ENCODE measurements at places on chromosomes 1 and 21.

GRCh38 chr1:91764471-91765115 lies 121.4 kb downstream of the TGFBR3 start:
- no peak for DNase-seq

GRCh38 chr1:31397360-31398095 lies 15.5 kb upstream of the SERINC2 start:
- DNase-seq = no peak

DNA sequence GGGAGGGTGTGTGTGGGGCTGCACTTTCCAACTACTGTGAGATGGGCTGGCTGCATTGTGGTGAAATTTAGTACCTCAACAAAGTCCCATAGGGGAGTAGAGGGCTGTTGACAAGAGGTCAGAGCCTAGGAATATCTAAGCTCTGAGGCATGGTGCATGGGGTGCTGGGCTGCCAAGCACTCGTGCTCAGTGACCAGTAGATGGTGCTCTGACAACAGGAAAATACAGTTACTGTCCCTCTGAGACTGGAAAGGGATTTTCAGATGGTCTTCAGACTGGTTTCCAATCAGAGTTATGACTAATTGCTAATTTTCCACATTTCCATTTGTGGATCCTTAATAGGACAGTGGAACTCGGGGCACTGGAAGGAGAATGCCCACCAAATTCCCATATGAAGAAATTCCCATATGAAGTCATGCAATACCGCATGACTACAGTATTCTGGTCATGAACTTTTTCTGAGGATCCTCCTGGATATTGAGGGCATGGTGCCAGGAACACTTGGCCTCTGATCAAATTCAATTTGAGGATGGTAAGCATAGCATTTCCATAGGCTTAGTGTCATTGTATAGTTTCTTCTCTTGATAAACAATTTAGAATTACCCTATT lies 4.1 kb upstream of the CACNA1E start:
- no peak for DNase-seq

GRCh38 chr1:40857737-40858136 lies 4.4 kb downstream of the CITED4 start:
- DNase-seq = no peak

DNA sequence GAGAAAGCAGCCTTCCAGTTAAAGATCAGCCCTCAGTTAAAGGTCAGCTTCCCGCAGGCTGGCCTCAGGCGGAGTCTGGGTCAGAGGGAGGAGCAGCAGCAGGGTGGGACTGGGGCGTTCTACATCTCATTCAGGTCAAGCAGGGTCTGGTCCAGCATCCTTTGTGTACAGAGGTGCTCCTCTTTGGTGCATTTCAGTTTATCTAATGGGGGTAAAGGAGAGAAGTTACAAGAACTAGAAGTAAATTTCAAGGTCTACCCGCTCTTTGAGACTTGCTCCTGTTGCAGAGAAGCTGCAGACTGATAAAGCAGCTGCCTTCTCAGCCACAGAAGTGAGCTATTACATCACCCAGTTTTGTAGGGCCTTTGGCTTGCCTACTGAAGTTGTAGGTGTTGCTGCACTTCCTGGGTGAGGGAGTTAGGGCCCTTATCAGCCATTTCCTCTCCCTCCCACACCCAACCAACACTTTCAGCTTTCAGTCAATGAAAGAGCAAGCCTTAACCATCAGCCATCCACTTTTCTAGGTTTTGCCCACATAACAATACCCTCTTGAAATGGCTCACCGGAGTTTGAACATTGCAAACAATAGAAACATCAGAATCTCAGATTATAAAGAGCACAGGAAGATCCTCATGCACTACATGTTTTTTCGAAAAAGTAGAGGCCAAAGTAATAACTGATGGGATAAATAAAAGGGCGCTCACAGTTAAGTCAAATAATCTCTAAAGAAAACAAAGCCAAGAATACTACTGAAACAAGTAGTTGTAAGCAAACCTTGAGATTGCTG lies 2.8 kb upstream of the NUP210L start:
- DNase-seq = peak; percentile 15

GRCh38 chr1:14517841-14518180 lies 80.7 kb upstream of the KAZN start:
- DNase-seq = no peak

- no peak for DNase-seq
These were observed 150.1 kb upstream of the ZNF644 start for GRCh38 chr1:91171898-91172297.

DNA sequence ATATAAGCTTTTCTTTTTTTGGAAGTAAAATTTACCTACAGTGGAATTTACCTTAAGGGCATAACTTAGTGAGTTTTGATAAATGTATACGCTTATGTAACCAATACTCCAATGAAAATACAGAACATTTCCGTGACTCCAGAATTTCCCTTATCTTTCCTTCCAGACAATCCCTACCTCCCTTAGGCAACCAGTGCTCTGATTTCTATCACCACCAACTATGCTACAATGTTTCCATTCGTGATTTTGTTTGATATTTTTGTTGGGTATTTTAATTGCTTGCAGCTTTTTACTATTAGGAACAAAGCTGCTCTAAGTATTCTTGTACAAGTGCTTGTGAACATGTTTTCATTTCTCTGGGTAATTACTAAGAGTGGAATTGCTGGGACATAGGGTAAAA lies 14.6 kb downstream of the IFT25 start:
- no peak for DNase-seq

DNA sequence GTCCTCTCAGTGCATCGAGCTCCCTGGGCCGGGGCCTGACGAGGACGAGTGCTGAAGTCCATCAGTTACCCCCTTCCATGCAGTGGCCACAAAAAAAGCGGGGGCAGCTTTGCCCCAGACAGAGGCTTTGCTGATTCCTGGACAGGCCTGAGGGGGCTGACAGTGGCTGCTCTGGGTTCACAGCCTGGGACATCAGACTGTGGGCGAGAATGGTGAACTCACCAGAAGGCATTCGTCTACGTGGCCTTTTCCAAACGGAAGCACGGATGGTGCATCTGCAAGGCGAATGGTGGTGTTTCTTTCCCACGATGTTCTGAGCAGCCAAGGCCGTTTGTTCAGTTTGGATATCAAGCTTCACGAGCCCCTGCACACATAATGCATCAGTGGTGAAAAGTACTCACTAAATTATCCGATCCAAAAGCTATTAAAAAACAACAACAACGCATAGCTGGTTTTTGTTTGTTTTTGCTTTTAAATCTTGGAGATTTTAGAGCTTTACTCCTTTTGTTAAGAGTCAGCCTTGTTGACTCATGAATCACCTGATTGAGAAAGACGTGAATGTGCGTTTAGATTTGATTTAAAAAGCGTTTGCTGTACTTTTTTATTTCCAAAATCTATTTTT lies 6.3 kb upstream of the ZBTB21 start:
- no peak for DNase-seq

DNA sequence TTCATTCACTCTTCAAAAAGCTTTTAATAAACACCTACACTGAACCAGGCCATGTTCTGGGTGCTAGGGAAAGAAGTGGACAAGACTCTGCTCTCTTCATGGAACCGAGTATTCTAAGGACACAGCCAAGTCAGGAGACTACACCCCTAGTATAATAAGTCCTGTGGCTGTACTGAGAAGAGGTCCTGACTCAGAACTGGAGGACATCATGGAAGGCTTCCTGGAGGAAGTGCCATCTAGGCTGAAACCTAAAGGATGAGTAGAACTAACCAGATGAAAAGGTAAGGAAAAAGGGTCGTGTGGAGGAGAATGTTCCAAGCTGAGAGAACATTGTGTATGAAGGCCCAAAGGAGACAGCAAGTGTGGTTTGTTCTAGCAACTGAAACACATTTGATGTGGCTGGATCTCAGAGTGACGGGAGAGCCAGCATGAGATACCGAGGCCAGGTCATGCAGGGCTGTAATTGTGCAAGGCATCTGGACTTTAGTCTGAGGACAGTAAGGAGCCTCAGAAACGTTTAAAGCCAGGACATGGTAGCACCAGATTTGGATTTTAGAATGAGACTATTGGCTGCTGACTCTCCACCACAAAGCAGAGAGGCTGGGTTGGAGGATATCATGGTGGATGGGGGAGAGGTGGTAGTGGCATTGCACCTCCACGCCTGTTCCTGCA lies 82.5 kb downstream of the LRRN2 start:
- DNase-seq = no peak

GRCh38 chr1:17696417-17697301 lies 58.5 kb upstream of the ACTL8 start:
- no peak for DNase-seq

DNA sequence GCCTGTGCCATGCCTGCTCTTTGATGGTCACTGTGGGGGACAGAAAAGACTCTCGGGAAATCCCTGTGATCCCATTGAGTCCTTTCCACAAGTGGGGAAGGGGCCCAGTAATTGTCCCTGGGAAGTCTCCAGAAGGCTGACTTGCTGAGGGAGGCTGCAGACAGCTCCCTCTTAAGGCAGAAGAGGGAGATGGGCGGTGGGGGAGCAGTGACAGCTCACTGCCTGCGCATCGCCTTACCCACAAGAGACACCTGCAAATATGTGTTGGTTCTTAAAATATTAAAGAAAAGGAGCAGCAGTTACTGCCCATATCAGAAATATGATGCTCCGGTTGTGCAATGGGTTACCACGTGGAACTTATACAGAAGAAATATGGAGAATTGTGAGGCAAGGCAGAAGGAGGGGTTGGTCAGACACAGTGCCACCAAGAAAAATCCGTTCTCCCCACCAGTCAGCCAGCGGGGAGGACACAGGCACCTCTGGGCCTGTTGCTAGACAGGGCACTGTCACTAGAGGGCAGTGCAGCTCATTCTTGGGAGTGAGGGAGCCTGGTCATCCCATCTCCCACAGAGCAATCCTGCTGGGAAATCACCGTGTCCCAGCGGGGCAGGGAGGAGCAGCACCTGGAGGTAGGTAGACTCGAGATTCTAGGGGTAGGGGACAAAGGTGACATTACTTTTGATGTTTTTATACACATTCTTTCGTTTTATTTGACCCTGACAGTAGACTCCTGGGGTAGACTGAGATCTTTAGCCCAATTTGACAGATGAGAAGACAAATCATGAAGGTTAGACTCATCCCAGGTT lies 6.9 kb upstream of the CAMK1G start:
- DNase-seq = peak; percentile 58
